ENCODE measurements at places on chromosomes 12 and 14. TPM values are rescaled to one million over a fixed set of nuclear protein-coding genes. Genes with fewer than 3 reads are reported as not detected.

- no peak for DNase-seq
Measured at GRCh38 chr12:25985316-25986175, 27.1 kb downstream of the RASSF8 start.

DNA sequence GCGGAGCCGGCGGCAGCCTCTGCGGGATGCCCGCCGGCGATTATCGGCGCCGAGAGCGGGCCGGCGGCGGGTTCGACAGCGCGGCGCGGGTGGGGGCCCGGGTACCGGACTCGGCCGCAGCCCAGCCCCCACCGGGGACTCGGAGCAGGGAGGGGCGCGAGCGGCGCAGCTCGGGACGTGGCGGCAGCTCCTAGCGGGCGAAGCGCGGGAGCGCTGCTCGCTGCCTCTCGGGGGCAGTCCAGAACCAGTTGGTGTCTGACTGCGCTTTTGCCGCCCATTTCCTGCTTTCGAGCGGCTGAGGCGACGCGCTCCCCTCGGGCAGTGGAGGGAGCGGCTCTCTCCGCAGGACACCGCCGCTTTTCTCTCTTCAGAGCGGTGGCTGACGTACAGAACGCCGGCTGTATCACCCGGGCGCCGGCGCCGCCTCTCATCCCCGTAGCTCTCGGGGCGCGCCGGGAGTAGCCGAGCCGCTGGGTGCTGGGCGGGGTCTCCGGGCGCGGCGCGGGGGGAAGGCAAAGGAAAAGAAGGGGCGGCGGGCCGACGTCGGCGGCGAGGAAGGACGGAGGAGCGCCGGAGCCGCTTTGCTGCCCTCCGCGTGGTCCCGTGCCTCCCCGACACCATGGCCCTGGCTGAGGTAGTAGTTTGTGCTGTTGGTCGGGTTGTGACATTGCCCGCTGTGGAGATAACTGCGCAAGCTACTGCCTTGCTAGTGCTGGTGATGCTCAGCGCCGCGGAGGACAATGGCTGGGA, 136.6 kb downstream of the MON2 start:
- peak; percentile 92 for DNase-seq

DNA sequence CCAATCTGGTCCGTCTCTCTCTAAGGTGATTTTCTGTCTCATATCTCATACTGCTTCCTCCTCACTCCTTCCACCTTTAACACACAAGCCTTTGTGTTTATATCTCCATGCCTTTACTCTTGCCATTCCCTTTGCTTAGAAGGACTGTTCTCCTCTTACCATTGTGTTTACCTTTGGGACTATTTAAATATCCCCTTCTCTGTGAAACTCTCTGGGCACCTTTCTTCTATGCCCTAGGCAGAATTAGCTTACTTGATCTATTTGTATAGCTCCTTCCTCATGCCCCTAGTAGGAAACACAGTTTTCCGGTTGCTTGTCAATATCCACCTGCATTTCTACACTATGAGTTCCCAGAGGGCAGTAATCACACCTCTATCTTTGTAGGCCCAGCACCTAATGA, 3.9 kb upstream of the AMHR2 start:
- DNase-seq, result no peak

The TAS2R7 gene
- total RNA-seq, result not detected

GRCh38 chr14:47277703-47278102, 397.7 kb downstream of the MDGA2 start:
- no peak for DNase-seq

DNA sequence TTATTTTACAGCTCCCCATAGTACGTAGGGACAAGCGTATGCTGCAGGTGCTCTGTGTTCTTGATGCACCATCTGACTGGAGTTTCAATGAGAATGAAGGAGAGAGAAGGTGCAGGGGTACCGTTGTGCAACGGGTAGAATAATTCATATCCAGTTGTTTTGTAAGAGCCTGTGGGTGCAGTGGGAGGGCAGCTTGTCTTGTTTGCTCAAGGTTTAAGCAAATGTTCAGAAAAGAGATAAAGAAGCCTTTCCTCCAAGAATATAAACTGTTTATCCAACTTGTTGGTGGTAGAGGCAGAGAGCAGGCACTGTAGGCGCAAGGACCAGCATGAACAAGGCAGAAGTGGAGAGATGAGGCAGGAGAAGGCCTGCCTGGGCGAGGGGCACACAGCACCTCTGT, 64.2 kb downstream of the ADCK1 start:
- no peak for DNase-seq

Measured in Right ventricle myocardium superior (tissue), 1 donor.